ENCODE measurements at places on chromosomes 5 and 9.
A peak's percentile ranks its signal among the peaks of the same experiment; 100 is the strongest.

GRCh38 chr5:31987985-31988710, 186.0 kb downstream of the GOLPH3 start:
- no peak for DNase-seq

GRCh38 chr5:132083071-132083678, 9.6 kb downstream of the CSF2 start:
- DNase-seq = no peak

- DNase-seq = no peak
Measured at GRCh38 chr9:127658428-127658827, 46.4 kb downstream of the STXBP1 start.

GRCh38 chr5:62647241-62647640, 68.6 kb downstream of the LRRC70 start:
- DNase-seq = no peak

DNA sequence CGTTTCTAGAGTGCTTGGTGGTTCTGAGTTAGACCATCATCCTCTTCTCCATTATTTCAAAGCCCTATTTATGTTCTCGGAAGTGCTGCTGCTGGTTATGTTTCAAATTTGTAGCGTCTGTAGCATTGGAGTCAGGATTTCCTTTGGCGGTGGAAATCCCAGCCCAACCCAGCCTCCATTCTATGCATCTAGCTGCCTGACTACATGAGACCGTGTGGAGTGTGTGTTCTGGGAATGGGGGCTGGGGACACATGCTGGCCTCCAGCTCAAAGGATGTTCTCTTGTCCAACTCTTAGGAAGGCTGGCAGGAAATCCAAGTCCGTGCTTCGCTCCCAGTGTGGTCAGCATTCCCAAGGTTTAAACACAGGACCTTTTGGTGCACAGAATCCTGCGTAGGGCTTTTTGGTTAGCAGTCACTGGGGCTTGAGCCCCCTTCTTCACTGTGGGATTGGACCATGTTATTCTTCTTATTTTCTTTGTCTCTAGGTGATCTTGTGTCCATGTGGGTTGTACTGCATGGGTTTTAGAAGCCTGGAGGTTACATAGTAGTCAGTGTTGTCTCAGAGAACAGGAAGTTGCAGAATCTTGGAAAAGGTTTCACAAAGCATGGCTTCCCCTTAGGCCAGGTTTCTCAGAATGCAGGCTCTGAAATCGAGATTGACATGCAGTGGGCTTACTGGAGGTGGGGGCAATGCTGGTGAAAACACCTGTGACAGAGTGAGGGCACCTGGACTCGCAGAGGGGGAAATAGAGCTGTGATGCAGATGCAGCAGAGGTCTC, 132.2 kb downstream of the ARHGAP26 start:
- no peak for DNase-seq

GRCh38 chr5:161009194-161009593, 157.2 kb upstream of the ATP10B start:
- DNase-seq = no peak

GRCh38 chr9:85007748-85008147, 338.2 kb downstream of the NTRK2 start:
- no peak for DNase-seq

DNA sequence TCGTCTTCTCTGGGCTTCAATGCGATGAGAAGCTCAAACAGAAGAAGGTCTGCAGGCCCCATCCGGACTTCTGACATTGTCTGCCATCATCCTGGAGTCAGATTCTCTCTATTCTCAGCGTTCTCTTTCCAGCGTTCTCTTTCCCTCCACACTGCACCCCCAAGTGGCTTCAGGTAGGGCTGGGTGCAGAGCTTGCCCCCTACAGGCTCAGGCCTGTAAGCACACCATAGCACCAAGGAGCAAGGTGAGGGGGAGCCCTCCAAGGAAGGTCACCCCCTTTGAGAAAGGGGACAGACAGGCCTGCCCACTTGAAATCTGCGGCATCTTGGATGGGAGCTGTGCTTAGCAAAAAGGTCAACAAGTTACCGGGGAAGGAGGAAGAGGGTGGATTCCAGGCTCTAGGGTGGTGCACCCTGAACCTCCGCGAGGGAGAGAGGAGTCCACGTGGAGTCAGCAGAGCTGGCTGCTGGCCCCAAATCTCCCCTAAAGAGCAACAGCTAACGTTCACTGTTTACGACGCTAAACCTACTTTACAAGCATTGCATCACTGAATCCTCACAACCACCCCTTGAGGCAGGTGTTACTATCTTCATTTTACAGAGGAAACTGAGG, 27.5 kb downstream of the GPX3 start:
- peak; percentile 40 for DNase-seq

DNA sequence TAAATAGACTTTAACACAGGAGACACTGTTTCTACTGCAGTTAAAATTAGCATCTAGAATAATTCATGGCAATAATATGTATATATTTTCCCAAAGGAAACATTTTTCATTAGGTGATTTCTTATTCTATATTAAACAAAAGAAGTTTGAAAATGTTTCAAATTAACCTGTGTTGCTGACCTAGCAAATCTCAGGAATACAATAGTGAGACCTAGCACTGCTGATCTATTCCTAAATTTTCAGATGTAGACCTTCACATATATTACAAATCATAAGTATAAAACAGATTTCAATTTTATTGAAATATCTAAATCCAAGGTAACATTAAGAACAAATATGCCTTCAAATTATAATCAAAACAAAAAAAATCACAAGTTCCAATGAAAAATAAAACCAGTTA, 15.1 kb downstream of the LMBRD2 start:
- DNase-seq = no peak

- DNase-seq = no peak
Measured at GRCh38 chr5:24320643-24321042, 324.1 kb downstream of the CDH10 start.
